Immature natural killer cell (primary cell): ENCODE measurements at places on chromosomes 2 and 18. TPM values are rescaled to one million over a fixed set of nuclear protein-coding genes. Genes with fewer than 3 reads are reported as not detected.

DNA sequence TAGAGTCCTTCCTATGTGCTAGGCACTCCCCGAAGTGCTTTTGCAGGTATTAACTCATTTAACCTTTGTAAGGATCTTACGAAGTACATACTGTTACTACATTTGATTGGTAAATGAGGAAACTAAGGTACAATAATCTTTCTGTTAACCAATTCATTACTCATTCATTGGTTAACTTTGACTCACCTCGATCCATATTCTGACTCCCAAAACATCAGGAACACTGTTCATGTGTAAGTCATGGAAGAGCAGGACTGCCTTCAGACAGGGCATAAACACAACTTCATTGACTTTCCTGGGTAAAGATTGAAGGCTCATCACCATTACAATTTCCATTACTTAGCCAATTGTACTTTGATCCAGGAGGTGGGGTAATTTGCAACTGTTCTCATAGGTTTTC lies 40.6 kb downstream of the NAPG start:
- no peak for DNase-seq

GRCh38 chr2:208036357-208036756 lies 11.0 kb upstream of the PLEKHM3 start:
- no peak for DNase-seq

- DNase-seq = no peak
Observed at GRCh38 chr2:62364791-62365528, 141.0 kb downstream of the TMEM17 start.

DNA sequence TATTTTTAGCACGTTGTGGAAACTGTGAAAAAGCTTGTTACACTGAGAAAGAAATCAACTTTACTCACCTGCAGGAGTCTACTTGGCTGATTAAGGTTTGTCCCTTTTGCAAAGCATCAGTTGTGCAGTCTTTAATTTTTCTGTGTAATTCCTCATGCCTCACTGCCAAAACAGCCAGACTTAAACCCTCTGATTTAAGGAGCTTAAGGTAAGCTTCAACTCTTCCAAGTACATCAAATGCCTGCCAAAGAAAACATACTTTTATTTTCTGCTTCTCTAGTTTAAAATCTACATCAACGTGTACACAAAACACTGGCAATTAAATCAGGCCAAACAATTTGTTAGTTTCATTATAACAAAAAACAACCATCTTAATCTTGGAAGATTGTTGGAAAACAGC lies 98.0 kb upstream of the TTN start:
- DNase-seq = no peak

DNA sequence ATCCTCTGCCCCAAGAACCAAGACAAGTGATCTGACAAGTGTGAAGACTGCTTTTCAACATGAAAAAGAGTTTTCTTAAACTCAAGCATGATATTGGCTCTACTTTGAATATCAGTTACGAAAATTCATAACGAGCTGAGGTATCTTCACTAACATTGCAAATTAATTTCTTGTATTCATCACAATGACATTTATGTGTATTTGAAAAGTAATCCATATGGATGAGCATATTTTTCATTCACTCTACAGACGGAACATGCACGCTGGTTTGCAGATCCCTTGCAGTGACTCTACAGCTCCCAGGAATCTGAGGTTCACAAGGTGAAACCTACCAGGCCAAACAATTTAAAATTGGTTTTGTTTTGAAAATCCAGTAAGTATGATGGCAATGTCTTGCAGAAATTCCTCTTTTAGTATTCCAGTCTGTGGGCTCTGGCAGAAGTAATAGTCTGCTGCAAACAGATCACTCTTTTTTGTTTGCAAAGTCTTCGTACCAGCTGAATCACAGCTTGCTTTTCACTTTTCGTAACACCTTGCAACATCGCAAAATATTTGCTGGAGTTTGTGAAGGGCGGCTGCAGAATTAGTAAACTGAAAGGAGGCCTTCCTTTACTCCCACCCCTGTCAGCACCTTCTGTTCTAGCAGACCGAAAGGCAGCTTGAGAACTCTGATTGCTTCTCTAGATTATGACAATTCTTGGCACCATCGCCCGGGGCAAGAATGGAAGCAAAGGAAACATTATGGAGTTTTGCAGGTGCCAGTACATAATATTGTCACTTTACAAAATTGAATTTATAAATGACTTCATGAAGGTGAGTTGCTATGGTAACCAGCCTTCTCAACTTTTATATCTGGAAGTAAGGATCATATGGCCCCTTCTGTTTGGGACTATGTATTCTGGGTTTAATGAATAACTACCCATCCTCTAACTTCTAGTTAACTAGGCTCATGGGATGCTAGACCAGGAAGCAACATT lies 168.7 kb downstream of the TMEM247 start:
- no peak for DNase-seq

- DNase-seq = no peak
Observed at GRCh38 chr2:235811446-235812184, 317.8 kb downstream of the AGAP1 start.

- no peak for DNase-seq
Observed at GRCh38 chr2:199984159-199984558, 28.8 kb downstream of the MAIP1 start.

DNA sequence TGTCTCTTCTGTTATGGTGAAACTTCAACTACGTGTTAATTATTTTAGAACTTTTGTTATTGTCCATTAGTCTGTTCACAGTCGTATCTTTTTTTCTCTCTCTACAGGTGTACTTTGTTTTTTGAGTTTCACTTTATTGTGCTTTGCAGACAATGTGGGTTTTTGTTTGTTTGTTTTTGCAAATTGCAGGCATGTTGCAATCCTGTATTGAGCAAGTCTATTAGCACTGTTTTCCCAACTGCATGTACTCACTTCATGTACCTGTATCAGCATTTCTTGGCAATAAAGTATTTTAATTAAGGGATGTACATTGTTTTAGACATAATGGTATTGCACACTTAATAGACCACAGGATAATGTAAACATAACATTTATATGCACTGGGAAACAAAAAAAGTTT lies 99.1 kb upstream of the FAM110C start:
- no peak for DNase-seq

DNA sequence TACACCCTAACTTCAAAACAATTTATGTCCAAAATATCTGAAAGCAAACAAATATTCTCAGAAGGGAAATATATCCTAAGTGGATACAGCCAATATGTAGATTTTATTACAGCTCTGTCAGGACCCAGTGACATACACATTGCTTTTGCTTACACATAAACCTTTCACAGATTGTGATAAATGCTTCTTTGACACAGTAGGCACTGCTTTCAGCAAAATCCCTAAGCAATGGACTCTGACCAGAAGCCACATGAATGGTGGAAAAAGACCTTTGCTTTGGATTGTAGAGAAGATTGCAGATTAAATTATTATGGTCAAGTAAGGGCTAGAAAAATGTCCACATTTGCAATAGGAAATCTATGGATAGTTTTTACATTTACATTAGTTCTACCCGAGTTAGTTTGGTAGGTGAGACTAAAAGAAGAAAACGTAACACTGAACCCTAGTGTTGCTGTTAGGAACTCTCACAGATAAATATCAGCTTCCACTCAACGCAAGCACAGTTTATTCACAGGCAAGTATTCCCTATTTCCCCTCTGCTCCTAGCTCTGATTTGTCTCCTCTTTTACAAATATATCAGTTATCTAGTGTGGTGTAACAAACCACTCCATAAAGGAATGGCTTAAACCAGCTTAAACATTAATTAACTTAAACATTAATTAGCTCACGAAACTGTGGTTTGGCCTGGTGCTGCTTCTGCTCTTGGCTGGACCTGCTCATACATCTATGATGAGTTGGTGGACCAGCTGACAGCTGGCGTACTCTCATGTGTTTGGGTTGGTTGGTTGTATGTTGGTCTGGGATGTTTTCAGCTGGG lies 23.6 kb upstream of the SERPINE2 start:
- peak; percentile 5 for DNase-seq

DNA sequence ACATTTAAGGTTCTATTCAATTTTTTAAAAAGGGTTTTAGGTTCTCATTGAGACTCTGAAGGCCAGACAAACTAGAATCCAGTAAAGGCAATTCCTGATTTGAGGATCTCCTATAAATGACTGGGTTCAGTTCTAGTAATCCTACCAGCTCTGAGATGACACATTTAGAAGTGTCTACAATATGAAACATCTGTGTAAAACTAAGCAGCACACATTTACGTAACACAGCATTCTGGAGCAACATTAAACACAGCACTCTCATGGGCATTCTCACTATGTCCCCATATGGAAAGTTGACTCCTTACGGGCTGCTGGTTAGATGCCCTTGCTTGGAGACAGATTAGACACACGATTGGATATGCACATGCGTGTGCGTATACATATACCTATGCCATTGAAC lies 114.4 kb downstream of the ZNF385B start:
- no peak for DNase-seq

DNA sequence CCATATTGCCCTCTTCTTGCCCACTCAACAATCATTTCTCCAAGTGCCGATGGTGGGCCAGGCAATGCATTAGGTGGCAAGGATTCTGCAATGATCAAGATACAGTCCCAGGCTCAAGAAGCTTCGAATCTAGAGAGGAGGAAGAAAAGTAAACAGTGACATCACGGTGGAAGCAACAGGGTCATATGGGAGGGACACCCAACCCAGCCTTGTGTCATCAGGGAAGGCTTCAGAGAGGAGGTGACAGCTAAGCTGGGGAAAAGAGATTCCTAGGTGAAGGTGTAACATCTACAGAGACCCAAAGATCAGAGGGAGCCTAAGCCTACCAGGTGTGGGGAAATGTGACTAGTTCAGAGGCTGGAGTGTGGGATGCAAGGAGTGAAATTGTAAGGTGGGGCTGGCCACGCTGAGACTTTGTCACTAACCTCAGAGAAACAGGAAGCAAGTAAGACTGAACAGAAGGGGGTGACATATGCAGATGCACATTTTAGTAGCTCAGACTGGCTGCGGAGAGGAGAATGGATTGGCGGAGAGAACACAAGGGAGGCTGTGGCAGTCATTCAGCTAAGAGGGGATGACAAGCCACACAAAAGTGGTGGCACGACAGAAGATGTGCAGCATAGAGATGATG lies 104.9 kb downstream of the ANKRD44 start:
- DNase-seq = peak; percentile 81

The DOCK10 gene
- 61.9 TPM for polyA plus RNA-seq

The TSN gene
- polyA plus RNA-seq = 114 TPM

The GEN1 gene
- not detected for polyA plus RNA-seq

The SKOR2 gene
- not detected for polyA plus RNA-seq

The SUMO1 gene
- 165 TPM for polyA plus RNA-seq

The RIT2 gene
- polyA plus RNA-seq = not detected

The SP9 gene
- not detected for polyA plus RNA-seq

The ALK gene
- polyA plus RNA-seq = not detected

The C2orf92 gene
- polyA plus RNA-seq = not detected

The FAM110C gene
- polyA plus RNA-seq = not detected
